Ovary (tissue), 10 donors: ENCODE measurements at places on chromosomes 4 and X.

DNA sequence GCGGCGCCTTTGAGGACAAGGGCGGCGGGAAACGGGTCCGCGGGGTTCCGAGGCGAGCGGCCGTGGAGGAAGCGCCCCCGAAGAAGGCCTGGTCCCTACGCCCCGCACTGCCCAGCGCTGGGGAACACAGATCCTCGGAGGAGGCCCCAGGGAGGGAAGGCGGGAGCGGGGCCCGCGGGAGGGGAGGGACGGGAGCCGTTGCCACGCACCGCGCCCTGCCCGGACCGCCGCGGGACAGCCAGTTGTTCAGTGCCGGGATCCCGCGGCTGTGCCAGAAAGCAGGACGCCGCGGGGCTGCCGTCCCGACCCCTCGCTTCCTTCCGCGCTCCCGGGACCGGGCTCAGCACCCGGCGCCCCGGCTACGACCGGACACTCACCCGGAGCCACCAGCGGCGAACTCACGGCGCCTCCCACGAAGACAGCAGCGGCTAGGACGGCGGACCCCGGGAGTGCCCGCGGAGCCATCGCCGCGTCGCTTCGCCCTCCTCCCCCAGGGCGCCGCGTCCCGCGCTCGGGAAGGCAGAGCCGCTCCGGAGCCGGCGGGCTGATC lies 278 bp downstream of the RELL1 start:
- H3K4me3 ChIP-seq: peak overlapping the region; percentile 92
- DNase-seq: peak; percentile 72
- H3K27ac ChIP-seq: peak overlapping the region; percentile 94
- no peaks in the 10 kb centered on the region for H3K27me3 ChIP-seq

- no peaks in the 10 kb centered on the region for H3K36me3 ChIP-seq
- H3K4me3 ChIP-seq: no peak overlapping the region
- no peak for DNase-seq
Observed at GRCh38 chrX:101203761-101204351, 15.7 kb upstream of the DRP2 start.

DNA sequence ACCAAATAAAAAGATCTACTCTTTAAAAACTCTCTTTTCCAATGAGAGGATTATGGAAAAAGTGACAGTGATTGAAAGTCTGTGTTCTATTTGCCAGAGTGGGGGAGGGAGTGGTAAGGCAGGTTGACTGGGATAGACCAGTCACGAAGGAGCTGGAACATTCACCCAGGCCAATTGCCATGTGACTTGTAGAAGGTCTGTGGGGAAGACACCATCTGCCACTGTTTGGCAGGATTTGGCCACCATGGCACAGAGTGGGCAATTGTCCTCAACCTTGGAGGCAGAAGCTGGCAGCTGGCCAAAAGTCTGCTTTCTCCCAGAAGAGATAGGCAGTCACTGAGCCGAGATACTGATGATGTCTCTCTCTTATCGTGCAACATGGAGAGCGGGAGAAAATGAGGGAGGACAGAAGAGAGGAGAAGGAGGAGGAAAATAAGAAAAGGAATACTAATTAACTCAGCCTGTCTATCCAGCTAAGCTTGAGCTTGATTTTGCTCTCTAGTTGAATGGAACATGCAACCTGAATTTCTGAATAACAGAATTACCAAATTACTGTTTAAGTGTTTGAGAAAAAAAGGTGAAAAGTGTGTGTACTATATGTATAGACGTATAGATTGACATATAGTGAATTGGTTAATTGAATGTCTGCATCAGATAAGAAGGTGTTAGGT lies 267.1 kb downstream of the ARHGAP24 start:
- H3K36me3 ChIP-seq: no peaks in the 10 kb centered on the region
- H3K27ac ChIP-seq: no peak overlapping the region

DNA sequence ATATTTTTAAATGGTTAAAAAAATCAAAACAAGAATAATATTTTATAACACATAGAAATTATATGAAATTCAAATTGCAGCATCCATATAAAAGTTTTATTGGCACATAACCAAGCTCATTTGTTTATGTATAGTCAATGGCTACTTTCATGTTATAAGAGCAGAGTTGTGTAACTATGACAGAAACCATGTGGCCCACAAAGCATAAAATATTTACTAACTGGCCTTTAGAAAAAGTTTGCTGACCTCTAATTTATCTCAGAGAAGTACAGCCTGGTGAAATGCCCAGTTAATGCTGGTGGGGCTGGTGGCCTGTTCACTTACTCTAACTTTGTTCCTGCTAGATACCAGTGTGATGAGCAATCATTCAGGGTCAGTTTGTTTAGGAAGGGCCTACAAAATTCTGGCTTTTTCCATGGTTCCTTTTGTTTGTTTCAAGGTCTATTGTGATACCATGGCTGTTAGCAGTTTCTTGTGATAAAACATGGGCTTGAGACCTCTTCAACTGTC lies 104.6 kb downstream of the PPP1R2C start:
- no peak for DNase-seq
- no peak overlapping the region for H3K4me3 ChIP-seq
- H3K27ac ChIP-seq: no peak overlapping the region
- no peaks in the 10 kb centered on the region for H3K27me3 ChIP-seq
- H3K4me1 ChIP-seq: no peaks in the 10 kb centered on the region

GRCh38 chrX:63740382-63740781 lies 44.6 kb downstream of the ARHGEF9 start:
- no peak overlapping the region for H3K4me3 ChIP-seq
- peaks cover 3% of the 10 kb centered on the region for H3K4me1 ChIP-seq

- H3K4me1 ChIP-seq: no peaks in the 10 kb centered on the region
- no peak overlapping the region for H3K27ac ChIP-seq
- no peaks in the 10 kb centered on the region for H3K27me3 ChIP-seq
- no peak overlapping the region for H3K4me3 ChIP-seq
- H3K36me3 ChIP-seq: no peaks in the 10 kb centered on the region
Observed at GRCh38 chrX:63934160-63934559, 149.1 kb upstream of the ARHGEF9 start.

DNA sequence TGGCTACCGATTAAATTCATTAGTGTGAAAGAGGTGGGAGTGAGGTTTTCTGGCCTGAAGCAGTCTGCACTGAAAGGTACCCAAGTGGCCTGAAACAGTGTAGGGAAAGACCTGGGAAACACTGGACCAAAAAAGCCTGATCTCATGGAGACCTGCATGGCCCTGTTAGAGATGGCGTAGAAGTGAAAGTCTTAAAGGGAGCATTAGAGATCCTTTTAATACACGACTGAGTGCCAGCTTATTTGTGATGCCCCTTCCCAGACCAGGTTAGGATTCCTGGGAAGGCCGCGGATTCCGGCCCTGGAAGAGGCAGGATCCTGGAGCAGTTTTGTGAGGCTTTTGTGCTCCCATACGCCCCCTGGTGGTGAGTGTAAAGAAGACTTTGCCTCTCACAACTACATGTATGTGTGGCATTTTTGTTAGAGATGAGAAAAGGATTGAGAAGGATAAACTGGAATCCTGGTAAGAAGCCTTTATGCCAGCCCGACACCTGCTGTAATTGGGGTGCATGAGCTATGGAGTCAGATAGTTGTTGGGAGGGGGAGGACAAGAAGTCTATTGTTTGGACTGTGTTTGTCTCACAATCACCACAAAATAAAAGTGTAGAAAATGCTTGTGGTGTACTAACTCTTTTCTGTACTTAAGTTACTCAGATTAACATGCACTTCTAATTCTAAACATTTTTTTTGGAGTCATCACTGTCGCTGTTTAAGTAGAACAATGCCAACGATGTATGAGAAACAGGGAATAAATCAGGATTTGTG lies 54.0 kb downstream of the JADE1 start:
- peak; percentile 87 for DNase-seq
- no peaks in the 10 kb centered on the region for H3K36me3 ChIP-seq
- H3K27me3 ChIP-seq: no peaks in the 10 kb centered on the region
